Esophagus squamous epithelium (tissue), 5 donors: ENCODE measurements at places on chromosomes 12 and 14.

- DNase-seq = no peak
These were observed 54.3 kb downstream of the MAP3K9 start for GRCh38 chr14:70754991-70755390.

GRCh38 chr14:56759094-56759493 is 51.2 kb downstream of the OTX2 start:
- no peak for DNase-seq

- DNase-seq = no peak
These were observed 12.5 kb downstream of the PAPOLA start for GRCh38 chr14:96514694-96515093.

GRCh38 chr14:93161411-93161940 is 23.2 kb downstream of the MOAP1 start:
- no peak for DNase-seq

DNA sequence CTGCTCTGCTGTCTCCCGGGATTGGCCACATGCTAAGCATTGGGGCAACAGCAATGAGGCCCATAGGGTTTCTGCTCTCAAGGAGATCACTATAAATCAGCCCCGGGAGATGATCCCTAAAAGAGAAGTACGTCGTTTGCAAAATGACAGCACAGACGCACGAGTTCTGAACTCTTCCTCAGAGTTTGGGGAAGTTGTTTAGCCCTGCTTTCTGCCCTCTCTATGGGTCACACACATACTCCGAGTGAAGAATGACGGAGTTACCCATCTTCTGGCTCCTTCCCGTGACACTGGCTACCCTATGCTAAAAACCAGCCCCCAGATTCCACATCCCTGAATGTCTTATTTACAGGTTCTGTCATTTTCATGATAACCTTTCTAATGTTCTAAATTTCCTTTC is 258.0 kb upstream of the PLEKHG7 start:
- DNase-seq = no peak

GRCh38 chr12:23909551-23909950 is 39.9 kb downstream of the SOX5 start:
- no peak for DNase-seq

DNA sequence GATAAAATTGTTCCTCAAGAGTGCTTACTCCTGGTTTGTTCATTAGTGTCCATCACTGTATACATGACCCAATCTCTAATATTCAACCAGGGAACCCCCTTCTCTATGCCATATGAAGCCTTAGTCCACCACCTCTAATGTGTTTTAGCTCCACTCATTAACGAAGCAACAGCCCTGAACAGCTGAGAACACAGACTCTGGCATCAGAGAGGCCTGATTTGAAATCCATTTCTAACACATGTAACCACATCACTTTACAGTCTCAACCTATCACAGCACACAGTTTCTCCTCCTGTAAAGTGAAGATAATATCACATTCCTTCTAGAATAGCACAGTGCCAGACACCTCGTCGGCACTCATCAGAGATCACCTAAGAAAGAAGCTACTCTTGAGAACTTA is 64.3 kb downstream of the C2CD5 start:
- DNase-seq = no peak

GRCh38 chr14:86373886-86374285 is 843.9 kb downstream of the FLRT2 start:
- DNase-seq = no peak

GRCh38 chr12:26283046-26283445 is 87.7 kb downstream of the SSPN start:
- no peak for DNase-seq

DNA sequence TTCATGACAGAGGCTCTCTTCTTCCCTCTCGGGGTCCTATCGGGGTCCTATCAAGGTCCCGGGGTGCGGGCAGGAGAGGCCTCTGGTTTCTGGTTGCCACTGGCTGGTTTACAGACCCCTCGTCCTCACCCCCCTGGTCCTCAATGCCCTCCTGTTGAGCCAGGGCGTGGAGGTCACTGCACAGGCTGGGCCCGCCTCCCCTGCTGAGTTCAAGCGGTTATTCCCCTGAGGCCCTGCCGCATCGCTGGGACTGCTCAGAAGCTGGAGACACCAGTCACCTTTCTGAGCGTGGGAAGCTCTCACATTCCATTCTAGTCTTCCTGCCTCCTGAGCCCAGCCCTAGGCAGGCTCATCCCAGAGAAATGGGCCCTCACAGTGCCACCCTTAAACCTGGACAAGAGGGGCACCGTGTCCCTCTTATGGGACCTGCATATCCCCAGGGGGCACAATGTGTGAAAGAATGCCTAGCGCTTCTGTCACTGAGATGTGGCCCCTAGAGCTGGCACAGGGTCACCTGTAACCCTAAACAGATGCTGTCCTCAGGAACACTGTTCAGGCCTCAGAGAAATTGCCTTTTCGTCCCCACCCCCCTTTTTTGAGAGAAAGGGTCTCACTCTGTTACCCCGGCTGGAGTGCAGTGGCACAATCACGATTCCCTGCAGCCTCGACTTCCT is 177.7 kb upstream of the RGS6 start:
- DNase-seq = no peak

GRCh38 chr12:105477873-105478272 is 147.4 kb downstream of the C12orf75 start:
- no peak for DNase-seq

- no peak for DNase-seq
These were observed 26.3 kb downstream of the ALKBH1 start for GRCh38 chr14:77681196-77682157.

GRCh38 chr12:112992541-112993398 is 14.5 kb downstream of the OAS2 start:
- DNase-seq = no peak

DNA sequence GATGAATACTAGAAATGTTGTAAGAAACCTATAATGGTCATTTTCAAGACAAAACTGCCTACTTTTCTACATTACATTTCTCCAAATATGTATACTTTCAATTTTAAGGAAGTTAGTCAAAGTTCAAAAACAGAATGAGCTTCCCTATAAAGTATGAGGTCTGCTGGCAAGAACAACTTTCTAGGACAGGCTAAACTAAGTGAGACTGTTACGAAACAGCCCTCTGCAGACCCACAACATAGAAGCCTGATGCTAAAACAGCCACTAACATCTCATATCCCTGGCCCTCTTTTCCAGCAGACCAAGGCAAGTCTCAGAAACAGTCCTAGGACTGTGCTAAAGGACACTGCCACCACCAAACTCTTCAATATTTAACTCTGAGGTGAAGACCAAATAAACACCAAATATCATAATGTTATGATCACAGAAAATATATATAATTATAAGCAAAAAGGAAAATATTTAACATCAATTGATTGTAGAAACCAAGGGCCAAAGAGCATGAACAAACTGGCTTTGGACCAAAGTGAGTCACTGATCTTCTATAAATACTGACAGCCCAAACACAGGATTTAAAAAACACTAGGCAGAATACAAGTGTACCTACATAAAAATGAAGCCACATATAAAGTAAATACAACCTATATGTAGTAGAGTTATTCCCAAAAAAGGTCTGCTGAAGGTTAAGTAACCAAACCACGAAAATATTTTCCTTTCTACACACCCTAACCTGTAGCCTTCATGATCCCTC is 27.7 kb downstream of the PPP4R3A start:
- DNase-seq = no peak

- no peak for DNase-seq
These were observed 35.9 kb downstream of the ACADS start for GRCh38 chr12:120761519-120761934.

DNA sequence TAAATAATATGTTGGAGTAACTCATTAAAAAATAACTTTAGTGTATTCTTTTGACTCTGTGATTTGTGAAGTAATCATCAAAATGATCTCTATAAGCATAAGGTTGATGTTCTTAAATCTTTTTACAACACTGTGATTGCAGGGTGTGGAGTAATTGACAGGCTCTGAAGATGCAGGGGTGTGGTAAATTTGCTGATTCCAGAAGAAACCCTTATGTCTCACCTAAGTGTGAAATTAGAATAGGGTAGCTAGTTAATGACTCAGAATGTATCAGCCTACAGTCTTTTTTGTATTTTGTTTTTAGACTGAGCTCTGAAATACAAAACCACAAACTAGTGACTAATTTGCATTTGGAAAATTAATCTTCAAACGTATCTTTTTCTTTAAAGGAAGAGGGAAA is 5.9 kb downstream of the PRPF39 start:
- no peak for DNase-seq

DNA sequence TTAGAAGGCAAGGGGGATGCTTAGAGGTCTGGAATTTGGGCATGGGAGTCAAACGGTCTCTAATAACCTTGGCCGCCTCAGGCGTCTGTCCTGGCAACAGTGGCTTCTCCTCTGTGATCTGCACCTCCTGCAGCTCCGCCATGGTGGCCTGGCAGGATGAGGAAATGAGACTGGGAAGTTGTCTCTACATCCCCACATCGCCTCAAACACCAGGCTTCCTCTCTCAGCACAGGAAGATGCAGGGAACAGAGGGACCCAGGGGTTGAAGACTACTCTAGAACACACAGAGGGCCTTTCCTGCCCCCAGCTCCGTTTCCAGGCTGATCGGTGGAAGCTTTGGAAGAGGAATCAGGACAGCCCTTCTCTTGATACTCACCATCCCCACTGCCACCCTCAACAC is 1.7 kb downstream of the NDRG2 start:
- DNase-seq = no peak

DNA sequence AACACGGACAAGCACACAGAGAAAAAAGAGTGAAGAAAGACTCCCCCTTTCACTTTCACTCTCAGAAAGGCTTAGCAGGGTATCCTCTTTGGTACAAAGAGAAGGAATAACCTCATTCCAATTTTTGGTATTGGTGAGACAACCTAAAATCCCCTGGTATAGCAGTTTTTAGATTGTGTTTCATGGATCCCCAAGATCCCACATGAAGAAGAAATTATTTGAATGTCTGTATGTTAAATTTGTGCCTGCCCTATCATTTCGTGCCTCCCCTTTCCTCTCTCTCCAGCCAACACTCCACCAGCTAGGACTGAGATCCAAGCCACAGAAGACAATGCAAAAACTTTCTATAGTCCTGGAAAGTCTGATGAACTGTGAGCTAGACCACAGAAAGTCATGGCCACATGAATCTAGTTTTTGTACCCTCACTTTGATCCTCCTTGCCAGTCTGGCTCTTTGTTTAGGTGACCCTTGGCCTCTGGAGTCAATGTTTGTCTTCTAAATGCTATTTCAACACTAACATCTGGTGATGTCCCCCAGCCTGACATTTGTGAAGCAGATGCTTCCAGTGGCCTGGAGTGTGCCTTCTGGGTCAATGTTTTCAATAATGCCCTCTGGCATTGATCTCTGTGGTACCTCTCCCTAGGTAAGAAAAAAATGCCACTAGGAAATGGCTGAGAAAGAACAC is 181.9 kb upstream of the BMP4 start:
- DNase-seq = no peak

DNA sequence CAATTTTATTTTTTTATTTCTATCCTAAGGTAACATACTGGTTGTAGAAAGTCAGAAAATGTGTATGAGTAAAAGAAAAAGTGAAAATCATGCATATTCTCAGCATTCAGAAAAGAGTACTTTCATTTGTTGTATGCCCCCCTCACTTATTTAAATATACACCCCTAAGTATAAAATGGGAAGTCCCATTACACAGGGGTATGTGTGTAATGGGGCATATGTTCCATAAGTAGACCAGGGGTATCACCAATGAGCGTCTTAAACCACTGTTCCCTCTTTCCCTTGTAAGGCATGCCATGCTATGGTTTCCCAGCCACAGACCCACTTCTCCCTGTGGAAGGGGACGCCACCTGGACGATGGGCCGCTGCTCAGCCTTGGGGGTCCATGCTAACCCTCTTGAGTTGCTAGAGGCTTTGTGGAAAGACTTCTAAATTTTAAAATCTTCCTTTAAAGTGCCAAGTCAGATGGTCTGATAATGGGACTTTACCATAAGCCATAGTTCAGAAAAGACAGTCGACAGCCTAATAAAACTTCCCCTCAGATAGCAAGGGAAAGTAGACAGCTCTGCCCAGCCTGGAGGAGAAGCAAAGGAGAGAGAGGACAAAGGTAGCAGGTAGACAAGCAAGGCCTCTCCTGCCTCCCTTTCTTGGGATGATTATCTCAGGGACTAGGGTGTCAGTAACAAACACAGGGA is 118.2 kb downstream of the ZFP36L1 start:
- DNase-seq = no peak

GRCh38 chr12:46722394-46723185 is 103.2 kb downstream of the SLC38A4 start:
- DNase-seq = no peak

GRCh38 chr12:27817766-27818165 is 37.7 kb upstream of the MANSC4 start:
- DNase-seq = no peak

GRCh38 chr14:64549016-64549415 is 745 bp upstream of the PPP1R36 start:
- no peak for DNase-seq
